ENCODE measurements at places on chromosomes 12 and 14.
A peak's percentile ranks its signal among the peaks of the same experiment; 100 is the strongest.

- no peak for DNase-seq
Observed at GRCh38 chr12:90974286-90974685, 19.3 kb upstream of the CCER1 start.

DNA sequence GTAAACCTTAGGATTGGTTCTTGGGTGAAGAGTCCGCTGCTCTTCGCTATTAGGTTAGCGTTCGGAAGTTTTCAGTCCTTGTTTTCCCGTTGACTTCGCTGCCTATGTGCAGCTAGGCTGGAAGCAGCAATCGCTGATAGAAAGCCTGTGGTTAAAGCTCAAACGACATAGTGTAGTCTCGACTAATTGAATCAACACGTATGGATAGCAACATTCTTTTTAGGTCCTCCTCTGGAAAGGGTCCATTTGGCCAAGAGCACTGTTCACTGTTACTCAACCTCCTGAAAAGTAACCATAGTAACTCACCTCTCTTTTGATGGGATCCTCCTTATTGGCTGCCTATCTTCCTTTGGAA, 355.5 kb downstream of the SNAPC1 start:
- DNase-seq: no peak

GRCh38 chr12:67034110-67034879, 234.9 kb upstream of the CAND1 start:
- DNase-seq: no peak

DNA sequence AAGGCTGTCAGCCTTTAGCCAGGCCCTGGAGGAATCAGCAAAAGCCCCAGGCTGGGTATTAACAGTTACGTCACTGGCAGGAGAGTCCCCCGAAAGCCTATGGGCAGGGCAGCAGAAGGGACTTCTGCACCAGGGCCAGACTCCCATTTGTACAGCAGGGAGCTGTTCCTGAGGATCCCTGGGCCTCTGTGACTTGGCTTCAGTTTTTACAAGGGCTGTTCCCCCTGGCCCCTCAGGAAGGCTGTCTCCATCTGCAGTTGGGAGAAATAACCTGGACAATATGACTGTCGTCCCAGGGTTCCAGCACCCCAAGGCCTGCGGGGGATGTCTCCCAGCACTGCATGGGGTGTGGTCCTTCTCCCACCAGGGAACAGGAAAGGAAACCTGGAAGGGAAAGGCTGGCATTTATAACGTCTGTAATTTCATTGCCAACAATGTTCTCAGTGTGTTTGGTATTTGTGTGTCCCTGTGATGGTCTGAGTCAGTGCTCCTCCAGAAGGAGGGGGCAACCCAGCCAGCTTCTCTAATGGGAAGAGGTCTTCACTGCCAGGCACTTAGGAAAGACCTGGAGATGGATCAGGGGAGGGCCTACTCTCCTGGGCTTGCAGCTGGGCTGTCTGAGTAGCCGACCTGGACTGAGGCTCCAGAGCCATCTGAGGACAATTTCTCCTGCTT, 42.4 kb downstream of the ERH start:
- DNase-seq: no peak

DNA sequence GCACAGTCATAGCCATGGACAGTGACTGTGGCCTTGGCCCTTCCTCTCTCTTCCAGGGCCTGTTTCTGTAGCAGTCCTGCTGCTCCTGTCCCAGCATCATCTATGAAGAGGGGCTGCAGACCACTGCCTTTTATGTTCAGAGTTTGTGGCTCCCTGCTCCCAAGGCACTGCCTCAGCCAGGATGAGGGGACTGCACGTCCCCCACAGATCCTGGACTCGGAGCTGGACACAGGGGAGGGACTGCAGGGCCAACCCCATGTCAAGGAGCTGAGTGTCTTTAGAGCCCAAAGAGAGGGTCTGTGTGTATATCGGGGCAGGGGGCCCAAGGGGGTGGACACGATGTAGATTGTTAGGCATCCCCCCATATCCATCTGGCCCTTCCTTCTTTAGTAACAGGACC, 60.6 kb upstream of the DIO3 start:
- no peak for DNase-seq

GRCh38 chr12:130073721-130074120, 88.5 kb upstream of the FZD10 start:
- DNase-seq: no peak

DNA sequence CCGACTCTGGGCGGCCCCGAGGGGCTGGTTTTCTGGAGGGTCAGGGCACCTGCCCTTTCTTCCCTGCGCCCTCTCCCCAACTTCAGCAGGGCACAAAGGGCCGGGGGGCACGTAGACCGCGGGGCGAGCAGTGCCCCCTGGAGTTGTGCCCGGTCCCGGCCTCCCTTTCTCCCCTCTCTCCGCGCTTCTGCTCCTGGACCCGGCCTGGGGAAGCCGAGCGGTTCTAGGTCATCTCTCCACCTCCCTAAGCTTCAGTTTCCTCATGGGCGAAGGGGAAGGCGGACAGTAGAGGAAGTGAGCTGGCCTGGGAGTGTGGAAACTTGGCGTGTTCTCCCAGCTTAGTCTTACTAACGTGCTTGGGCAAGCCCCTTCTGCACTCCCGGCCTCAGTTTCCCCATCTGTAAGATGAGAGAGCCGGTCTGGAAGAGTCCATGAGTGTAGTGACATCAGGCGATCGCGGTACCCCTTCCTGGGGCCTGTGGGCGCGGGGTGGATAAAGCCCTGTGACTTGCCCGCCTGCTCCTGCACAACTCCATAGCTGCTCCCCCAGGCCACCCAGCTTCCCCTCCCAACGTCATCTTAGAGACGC, 158.6 kb upstream of the PARP11 start:
- DNase-seq: peak; percentile 82

- peak; percentile 83 for DNase-seq
Observed at GRCh38 chr14:92783813-92784431, 10.2 kb upstream of the GOLGA5 start.

DNA sequence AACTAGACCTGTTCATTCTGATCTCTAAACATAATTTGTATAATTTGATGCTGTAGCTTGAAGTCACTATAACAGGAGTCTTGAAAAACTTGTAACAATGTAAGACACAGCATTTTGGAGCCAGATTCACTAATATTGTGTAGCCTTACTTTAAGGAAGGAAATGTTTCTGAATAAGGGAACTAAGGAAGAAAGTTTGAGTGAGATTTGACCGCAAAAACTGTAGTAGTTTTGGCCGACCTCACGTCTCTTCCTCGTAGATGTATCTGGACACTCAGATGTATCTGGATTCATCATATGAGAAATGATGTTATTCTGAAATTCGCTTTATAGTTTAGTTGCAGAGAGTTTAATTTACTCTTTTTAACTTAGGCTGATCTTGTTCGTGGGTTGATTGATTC, 13.9 kb upstream of the DNAH10 start:
- DNase-seq: peak; percentile 28

- DNase-seq: no peak
Observed at GRCh38 chr12:93107514-93108312, 178.6 kb upstream of the EEA1 start.

DNA sequence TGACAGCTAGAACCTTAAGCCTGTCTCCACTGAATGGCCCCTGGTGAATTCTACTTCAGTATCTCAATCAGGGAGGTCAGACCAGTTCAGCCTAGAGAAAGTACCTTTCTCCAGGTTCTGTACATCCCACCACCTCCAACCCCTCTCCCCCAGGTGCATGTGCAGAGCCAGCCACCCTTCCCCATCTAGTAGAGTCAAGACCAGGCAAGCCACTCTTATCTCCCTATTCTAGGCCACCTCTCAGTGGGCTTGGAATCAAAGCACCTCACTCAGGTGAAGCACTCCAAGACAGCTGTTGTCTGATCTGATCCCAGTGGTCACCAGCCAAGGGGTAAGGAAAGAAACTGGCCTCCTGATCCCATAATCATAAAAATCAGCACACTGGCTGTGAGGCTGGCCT, 340.9 kb downstream of the BCL11B start:
- DNase-seq: no peak

- no peak for DNase-seq
Observed at GRCh38 chr12:93741659-93742109, 64.5 kb downstream of the CRADD start.

GRCh38 chr12:117774941-117775775, 193.6 kb downstream of the KSR2 start:
- no peak for DNase-seq

DNA sequence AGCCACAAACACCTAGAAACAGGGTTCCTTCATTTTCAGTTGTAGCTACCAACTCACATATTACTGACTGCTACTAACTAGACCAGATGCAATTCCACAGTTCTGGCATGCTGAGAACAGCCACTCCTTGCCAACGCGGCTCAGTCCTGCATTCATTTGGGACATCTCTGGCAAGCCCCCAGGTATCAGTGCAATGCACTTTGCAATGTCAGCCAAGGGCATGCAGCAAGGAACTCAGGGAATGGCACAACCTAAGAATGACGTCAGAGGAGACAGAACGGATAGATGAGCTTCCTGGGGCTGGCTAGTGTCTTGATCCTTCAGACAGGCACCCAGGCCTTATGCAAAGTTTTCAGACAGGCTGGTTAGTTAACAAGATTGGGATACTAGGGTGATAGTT, 29.6 kb downstream of the MAP3K9 start:
- no peak for DNase-seq

DNA sequence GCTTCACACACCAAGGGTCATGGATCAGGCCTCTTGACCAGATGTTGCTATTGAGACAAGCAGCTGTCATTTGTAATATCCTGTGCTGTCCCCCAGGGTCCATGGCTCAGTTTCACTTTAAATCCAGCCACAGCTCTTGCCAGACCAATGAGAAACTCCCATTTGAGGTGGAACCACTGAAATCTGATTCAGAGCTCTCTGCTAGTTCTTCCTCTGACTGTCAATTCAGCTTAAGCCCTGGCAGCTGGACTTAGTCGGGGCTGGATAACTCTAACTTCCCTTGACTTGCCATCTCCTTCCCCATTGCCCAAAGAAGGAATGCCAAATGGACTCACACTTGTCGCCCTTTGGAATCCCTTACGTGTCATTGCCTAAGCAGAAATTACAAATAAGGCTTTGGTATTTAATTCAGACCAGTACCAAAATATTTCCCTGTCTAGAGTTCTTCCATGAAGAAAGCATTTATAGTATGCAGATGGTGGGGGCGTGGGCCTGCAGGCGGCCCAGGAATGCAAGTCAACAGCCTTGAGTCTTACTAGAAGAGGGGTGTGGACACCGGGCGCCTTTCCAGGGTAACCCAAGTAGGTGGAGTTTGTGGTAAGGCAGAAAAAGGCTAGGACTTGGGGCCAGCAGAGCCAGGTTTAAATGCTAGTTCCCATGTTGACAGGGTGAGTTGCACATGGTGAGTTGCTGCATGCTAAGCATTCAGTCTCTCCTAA, 96.9 kb upstream of the TMPO start:
- DNase-seq: peak; percentile 41

DNA sequence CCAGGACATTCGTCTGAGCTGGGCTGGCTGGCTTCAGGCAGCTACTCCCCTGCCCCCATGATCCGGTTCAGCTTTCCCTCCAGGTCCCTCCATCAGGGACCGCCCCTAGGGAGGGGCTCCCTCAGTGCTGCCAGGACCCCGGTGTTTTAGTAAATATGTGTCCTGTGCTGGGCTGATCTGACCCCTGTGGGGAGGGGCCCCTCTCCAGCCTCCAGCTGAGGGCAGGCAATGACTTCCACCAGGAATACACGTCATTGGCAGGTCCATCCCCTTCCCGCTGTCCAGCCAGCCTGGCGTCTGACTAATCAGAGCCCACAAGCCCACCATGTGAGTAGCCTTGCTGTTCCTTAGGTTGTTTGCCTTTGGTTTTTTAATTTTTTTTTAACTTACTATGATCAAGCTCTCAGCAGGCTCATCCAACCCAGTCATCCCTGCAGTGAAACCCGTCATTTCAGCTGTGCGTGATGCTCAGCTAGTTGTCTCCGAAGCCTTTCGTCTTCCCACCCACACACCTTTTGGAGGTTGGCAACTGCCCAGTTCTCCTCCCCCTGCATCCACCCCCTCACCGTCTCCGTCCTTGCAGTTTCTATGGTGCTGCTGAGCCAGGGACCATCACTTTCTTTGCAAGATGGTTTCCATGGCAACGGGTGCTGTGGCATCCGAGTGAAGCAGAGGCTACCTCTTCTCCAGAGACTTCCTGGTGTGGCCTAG, 16.0 kb upstream of the SERPINA4 start:
- no peak for DNase-seq

DNA sequence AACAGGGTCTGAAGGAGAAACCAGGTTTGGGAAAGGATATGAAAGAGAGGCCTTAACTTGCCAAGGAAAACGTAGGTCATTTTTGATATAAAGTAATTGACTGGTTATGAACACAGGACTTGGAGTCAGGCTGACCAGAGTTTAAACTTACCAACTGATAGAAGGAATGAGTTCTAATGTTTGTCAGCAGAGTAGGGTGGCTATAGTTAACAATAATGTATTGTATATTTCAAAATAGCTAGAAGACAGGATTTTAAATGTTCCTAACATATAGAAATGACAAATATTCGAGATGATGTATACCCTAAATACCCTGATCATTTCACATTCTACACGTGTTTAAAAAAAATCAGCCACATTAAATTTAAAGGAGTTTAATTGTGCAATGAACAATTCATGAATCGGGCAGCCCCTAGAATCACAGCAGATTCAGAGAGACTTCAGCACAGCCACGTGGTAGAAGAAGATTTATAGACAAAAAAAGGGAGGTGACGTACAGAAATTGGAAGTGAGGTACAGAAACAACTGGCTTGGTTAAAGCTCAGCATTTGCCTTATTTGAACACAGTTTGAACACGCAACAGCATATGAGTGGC, 52.5 kb upstream of the PLEKHG7 start:
- no peak for DNase-seq

DNA sequence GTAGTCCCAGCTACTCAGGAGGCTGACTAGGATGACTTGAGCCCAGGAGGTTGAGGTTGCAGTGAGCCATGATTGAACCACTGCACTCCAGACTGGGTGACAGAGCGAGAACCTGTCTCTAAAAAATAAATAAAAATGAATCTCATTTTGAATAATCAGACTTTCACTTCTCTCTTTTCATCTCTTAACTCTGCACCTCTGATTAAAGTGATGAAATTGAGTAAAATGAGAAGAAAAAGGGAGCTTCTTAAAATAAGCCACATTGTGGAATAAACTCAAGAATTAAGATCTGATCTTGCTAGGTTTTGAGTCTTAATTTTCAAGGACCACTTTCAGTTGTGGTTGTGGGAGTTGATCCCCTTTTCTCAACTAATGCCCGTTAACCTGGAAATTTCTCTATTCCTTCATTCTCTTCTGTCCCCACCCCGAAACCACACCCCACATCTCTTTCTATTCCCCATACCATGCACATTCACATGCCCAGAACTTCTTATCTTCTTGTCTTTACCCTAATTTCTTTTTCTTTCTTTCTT, 70.9 kb upstream of the ETV6 start:
- DNase-seq: no peak

GRCh38 chr14:106187216-106187615, 660.8 kb downstream of the TMEM121 start:
- no peak for DNase-seq

All from suppressor macrophage treated with lipopolysaccharide for 4 hours (primary cell).